Heart left ventricle (tissue), 16 donors: ENCODE measurements at places on chromosomes 6 and 20.

DNA sequence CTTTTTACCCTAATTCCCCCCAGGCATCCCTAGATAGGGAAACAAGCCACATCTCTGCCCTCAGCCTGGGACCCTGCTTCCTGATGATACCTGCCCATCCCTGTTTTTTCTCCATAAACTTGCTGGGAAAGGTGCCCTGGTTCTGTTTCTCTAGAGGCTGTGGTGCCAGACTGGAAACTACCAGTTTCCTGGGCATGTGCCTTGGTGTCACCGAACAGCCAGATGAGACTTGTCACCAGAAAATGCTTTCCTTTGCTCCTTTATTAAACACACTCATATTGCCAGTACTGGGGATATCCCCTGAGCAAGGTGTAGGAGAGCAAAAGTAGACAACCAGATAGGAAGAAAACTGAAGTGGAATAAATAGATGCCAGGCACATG, 16.8 kb downstream of the SRSF3 start:
- H3K27me3 ChIP-seq = no peaks in the 10 kb centered on the region
- no peak overlapping the region for H3K27ac ChIP-seq
- H3K4me3 ChIP-seq = no peak overlapping the region
- peaks cover 10% of the 10 kb centered on the region for H3K36me3 ChIP-seq
- peaks cover 52% of the 10 kb centered on the region for H3K4me1 ChIP-seq

DNA sequence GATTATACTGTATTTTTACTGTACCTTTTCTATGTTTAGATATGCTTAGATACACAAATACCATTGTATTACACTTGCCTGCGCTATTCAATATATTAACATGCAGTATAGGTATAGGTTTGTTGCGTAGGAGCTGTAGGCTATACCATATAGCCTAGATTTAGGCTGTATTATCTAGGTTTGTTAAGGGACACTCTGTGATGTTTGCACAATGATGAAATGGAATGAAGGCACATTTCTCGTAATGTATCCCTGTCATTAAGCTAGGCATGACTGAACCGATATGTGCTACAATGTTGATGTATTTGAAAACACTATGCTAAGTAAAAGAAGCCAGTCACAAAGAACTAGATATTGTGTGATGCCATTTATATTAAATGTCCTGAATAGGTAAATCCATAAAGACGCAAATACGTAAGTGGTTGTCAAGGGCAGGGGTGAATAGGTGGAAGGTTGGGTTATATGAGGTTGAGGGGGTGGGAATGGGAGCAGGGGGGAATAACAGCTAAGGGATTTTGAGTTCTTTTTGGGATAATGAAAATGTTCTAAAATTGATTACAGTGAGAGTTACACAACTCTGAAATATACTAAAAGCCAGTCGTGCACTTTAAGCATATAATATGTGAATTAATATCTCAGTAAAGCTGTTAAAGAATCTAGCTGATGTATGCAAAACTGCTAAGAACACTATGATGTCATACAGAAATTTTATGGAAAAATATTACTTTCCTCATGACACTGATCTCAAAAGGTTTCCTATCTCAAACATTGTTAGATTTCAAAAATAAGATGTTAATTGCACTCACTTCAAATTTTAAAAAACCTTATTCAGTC, 97.4 kb downstream of the NCOA3 start:
- H3K27me3 ChIP-seq = no peaks in the 10 kb centered on the region
- peaks cover 15% of the 10 kb centered on the region for H3K4me1 ChIP-seq
- DNase-seq = no peak
- H3K4me3 ChIP-seq = no peak overlapping the region
- no peaks in the 10 kb centered on the region for H3K36me3 ChIP-seq

GRCh38 chr6:113009682-113010081, 662.6 kb downstream of the RFPL4B start:
- no peak for DNase-seq
- no peaks in the 10 kb centered on the region for H3K36me3 ChIP-seq
- H3K4me3 ChIP-seq = no peak overlapping the region
- H3K27ac ChIP-seq = no peak overlapping the region
- H3K27me3 ChIP-seq = no peaks in the 10 kb centered on the region
- H3K4me1 ChIP-seq = no peaks in the 10 kb centered on the region

GRCh38 chr6:48766349-48766748, 655.4 kb upstream of the PTCHD4 start:
- no peak for DNase-seq
- no peak overlapping the region for H3K27ac ChIP-seq
- H3K36me3 ChIP-seq = no peaks in the 10 kb centered on the region
- no peaks in the 10 kb centered on the region for H3K4me1 ChIP-seq
- H3K4me3 ChIP-seq = no peak overlapping the region

DNA sequence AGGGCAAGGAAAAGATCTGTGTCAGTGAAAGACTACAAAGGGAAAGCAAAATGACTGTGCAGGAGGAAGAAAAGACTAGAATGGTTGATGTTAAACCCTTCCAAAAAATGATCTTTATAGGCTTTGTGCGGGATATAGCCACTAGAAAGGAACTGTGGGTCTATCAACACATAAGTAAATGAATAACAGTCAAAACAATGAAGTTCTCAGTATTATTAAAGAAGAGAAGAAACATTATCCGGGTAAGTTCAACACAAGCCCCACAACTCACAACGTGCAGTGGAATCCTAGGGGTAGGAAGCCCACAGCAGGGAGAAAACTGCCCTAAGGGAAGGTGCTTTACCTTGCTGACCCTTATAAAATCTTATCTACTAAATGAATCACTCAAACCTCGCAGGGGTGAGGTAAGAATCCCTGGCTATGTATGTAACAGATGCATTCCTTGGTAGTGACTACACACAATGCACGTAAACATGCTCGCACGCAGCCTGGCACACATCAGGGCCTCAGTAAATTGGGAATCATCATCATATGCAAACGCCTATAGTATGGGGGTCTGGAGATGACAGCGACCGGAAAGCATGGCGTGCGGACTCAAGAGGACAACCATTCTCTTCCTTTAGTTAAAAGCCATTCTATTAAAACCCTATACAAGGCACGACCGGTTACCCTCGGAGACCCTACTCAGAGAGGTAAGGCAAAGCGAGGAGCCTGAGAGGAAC, 11.3 kb downstream of the TFAP2A start:
- H3K36me3 ChIP-seq = no peaks in the 10 kb centered on the region
- H3K4me1 ChIP-seq = peaks cover 5% of the 10 kb centered on the region
- H3K27me3 ChIP-seq = peaks cover 27% of the 10 kb centered on the region
- DNase-seq = no peak

DNA sequence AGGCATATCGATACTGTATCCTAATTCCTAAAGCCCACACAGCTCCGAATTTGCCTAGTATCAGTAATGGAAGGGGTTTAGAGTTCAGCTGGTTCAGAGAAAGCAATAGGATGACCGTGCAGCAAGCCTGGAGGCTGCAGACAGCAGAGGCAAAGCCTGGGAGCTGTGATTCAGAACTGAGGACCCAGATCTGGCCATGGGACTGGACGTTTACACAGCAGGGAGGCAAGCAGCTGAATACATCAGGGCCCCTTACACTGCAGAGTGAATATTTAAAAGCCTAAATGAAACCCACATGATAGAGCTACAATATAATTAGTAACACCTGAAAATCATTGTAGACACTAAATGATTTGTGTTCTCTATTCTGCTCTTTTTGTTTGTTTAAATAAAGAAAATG, 38.0 kb downstream of the ELOVL2 start:
- H3K4me3 ChIP-seq = no peak overlapping the region
- H3K36me3 ChIP-seq = no peaks in the 10 kb centered on the region
- DNase-seq = no peak
